ENCODE measurements at places on chromosomes 2 and 18. TPM values are rescaled to one million over a fixed set of nuclear protein-coding genes. Genes with fewer than 3 reads are reported as not detected.

The ATOH8 gene
- 16.4 TPM for total RNA-seq

The POTEJ gene
- not detected for total RNA-seq

The CYBRD1 gene
- 49.7 TPM for total RNA-seq

The CPLX4 gene
- total RNA-seq, result not detected

The TMEM127 gene
- 24.3 TPM for total RNA-seq

The AGXT gene
- not detected for total RNA-seq

DNA sequence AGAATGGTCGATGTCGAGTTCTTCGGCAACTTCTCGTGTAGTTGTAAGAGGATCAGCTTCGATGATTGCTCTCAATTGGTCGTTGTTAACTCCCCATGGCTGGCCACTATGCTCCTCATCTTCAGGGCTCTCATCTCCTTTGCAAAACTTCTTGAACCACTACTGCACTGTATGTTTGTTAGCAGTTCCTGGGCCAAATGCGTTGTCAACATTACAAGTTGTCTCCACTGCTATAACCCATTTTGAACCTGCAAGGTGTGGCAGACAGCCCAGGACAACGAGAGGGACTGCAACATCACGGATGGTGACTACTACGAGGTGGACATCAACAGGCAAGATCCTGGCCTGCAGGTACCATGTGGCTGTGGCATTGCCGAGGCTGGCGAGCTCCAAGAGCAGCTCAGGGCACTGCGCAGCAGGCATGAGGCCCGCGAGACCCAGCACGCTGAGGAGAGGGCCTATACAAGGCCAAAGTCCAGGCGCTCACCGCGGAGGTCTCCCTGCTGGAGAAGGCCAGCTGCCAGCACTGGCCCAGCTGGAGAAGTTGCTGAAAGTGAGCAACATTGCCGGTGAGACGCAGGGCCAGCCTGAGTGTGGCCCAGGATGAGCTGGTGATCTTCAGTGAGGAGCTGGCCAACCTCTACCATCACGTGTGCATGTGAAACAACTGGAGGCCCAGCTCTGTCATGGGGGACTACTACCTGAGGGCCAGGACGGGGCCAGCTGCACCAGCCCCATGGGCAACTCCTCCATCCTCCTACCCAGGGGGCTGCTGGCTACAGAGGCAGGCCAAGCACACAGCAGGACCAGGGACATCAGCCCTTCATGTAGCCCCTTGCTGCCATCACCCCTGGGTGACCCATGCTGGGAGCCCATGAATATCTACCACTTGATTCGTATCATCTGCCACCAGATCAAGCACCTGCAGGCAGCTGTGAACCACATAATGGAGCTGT lies 20.2 kb downstream of the CLK1 start:
- H3K4me1 ChIP-seq, result no peaks in the 10 kb centered on the region
- H3K36me3 ChIP-seq, result no peaks in the 10 kb centered on the region
- H3K27me3 ChIP-seq, result no peaks in the 10 kb centered on the region
- DNase-seq, result no peak
- H3K4me3 ChIP-seq, result no peak overlapping the region

GRCh38 chr2:37560241-37560848 lies 111.1 kb downstream of the CDC42EP3 start:
- H3K36me3 ChIP-seq, result no peaks in the 10 kb centered on the region
- H3K4me3 ChIP-seq, result no peak overlapping the region
- DNase-seq, result no peak

DNA sequence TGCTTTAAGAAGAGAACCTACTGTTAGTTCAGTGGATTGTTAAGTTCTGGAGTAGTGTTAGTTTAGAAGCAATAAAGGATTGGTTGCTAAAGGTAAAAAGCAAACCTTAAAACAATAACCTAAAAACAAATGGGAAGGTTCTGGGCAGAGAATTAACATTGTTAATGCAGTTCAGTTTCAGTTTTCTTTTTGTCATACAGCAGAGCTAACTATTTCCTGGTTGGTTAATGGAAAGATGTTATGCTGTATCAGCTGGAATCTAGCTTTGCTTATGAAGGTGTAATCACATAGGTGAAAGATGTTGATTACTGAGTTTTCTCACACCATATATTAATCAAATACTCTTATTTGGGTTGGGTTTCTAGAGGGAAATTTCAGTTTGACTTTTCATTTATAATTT lies 23.8 kb downstream of the SMAD4 start:
- no peak overlapping the region for H3K4me3 ChIP-seq
- no peaks in the 10 kb centered on the region for H3K27me3 ChIP-seq
- no peak for DNase-seq
- H3K27ac ChIP-seq, result no peak overlapping the region
- H3K4me1 ChIP-seq, result no peaks in the 10 kb centered on the region

DNA sequence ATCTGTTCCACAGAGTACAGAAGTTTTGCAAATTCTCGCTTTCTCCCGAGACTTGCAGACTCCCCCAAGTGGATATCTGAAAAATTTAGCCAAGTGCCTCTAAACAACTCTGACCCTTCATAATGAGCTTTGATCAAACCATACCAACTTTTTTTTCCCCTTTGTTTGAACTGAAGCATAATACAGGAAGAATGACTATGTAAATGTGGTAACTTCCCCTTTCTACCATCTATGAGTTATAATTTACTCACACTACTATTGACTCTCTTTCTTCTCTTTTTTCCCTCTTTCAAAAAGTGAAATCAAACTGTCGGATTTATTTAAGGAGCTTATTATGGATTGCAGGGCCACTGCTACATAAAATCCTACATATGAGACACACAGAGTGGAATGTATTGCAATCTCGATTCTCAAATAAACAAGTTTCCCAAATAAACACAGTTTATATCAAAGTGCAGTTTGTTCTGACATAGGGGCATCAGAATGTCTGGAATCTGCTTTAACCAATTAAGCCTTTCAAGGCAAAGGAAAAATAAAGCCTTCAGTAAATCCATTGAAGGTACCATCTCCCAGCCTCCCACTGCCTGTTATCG lies 1.4 kb upstream of the ZNF804A start:
- H3K4me1 ChIP-seq, result 0 out of 2 replicates have a peak, but pooled peaks cover 7% of the 10 kb centered on the region
- peak; percentile 96 for DNase-seq
- H3K27me3 ChIP-seq, result no peaks in the 10 kb centered on the region
- H3K4me3 ChIP-seq, result peak overlapping the region; percentile 85
- H3K27ac ChIP-seq, result peak overlapping the region; percentile 98

- DNase-seq, result no peak
- no peaks in the 10 kb centered on the region for H3K36me3 ChIP-seq
- H3K4me3 ChIP-seq, result no peak overlapping the region
- H3K4me1 ChIP-seq, result peaks cover 26% of the 10 kb centered on the region
- H3K27me3 ChIP-seq, result no peaks in the 10 kb centered on the region
These were observed 56.9 kb downstream of the RHBDD1 start for GRCh38 chr2:226892729-226893128.

DNA sequence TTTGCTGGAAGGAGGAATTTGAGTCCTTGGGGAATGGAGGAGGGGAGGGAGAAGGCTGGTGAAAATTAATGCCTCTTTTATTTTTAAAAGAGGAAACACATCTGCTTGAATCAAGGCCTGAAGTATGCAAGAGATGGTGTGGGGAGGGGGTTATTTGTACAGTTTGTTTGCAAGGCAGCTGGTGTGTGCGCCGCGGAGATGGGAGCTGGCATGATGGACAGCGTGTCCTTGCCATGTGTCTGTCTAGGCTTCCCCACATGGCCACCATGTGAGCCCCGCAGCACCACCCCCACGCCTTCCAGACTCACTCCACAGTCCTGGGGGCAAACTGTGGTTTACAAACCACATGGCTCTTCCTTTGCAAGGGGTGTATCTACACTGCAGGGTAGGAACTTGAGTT lies 154.8 kb upstream of the APCDD1 start:
- no peaks in the 10 kb centered on the region for H3K27me3 ChIP-seq
- H3K4me3 ChIP-seq, result no peak overlapping the region
- no peak overlapping the region for H3K27ac ChIP-seq
- no peaks in the 10 kb centered on the region for H3K36me3 ChIP-seq
- no peak for DNase-seq

GRCh38 chr2:30239986-30240752 lies 8.8 kb downstream of the LBH start:
- H3K4me1 ChIP-seq, result peaks cover 5% of the 10 kb centered on the region
- DNase-seq, result no peak
- no peaks in the 10 kb centered on the region for H3K27me3 ChIP-seq
- no peak overlapping the region for H3K4me3 ChIP-seq
- H3K36me3 ChIP-seq, result peaks cover 92% of the 10 kb centered on the region

DNA sequence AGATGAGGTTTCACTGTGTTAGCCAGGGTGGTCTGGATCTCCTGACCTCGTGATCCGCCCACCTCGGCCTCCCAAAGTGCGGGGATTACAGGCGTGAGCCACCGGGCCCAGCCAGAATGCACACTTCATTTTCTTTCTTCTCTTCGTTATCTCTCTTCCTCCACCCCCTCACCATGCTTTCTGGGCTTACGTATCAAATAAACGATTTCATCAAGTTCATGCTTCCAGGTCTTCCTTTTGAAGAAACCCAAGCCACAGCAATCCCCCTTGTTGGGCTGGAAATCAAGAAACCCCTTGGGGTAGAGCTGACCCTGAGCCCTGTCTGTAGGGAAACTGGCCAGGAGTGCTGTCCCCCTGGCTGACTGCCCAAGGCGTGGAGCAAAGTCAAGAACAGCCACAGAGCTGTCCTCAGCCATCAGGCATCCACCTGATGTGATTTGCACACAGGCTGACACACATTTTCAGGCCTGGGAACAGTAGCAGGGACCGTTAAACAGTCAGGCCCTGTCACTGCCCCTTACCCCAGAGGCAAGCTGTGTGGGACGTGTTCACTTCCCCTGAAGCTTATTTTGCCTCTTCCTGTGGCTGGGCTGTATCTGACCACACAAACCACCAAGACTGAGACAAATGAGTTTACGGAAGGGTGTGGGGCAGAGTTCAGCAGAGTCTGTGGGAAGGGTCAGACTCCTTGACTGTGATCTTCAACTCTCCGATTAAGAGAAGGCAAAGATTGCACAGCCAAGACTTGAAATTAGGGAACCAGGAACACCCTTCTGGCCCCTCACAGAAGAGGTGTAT lies 15.1 kb upstream of the NMUR1 start:
- H3K27ac ChIP-seq, result peak overlapping the region; percentile 67
- H3K27me3 ChIP-seq, result no peaks in the 10 kb centered on the region
- H3K36me3 ChIP-seq, result no peaks in the 10 kb centered on the region
- H3K4me3 ChIP-seq, result no peak overlapping the region
- DNase-seq, result peak; percentile 71

DNA sequence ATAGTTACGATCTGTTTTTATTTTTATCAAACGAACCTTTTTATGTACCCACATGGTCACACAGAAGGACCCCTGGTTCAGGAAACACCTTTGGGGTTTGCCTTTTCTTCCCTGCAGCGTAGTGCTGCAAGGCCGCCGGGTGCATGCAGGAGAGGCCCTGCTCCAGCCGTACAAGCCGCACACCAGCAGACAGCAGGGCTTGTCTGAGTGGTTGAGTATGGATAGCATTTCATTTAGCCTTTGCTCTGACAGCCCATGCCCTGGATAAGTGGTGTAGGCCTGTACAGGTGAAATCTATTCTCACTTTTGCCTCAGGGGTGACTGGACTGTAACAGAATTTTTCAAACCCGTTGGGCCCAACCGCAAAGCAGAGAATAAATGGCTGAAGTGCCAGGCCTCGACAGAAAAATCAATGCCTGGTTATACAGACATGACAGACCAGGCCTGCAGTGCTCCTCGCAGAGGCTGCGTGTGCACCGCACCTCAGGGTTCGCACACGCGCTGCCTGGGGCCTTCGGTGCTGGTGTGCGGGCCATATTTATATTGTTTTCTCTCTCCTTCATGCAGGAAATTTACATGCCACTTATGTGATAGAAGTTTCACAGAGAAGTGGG lies 279.1 kb downstream of the ZNF407 start:
- DNase-seq, result no peak
- no peaks in the 10 kb centered on the region for H3K36me3 ChIP-seq
- no peaks in the 10 kb centered on the region for H3K4me1 ChIP-seq
- H3K27me3 ChIP-seq, result no peaks in the 10 kb centered on the region
- H3K4me3 ChIP-seq, result no peak overlapping the region
- H3K27ac ChIP-seq, result no peak overlapping the region

DNA sequence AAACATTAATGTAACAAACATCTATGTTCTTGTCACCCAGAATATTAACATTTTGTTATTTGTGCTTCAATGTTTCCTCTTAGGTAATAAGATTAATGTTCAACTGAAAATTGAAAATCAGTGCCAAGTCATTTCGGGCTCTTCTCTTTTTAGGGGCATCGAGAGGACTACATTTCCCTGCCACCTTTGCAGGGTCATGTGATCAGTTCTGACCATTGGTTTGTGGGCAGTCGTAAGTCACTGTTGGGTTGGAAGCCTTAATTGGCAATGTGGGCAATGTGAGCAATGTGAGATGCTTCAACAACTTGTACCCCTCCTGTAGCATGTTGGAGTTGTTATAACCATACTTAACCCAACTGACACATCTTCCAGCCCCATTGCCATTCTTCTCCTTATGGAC lies 10.1 kb upstream of the CYRIA start:
- DNase-seq, result no peak
- 0 out of 2 replicates have a peak, but pooled peaks cover 3% of the 10 kb centered on the region for H3K27me3 ChIP-seq
- no peaks in the 10 kb centered on the region for H3K4me1 ChIP-seq
- no peaks in the 10 kb centered on the region for H3K36me3 ChIP-seq
- no peak overlapping the region for H3K4me3 ChIP-seq

DNA sequence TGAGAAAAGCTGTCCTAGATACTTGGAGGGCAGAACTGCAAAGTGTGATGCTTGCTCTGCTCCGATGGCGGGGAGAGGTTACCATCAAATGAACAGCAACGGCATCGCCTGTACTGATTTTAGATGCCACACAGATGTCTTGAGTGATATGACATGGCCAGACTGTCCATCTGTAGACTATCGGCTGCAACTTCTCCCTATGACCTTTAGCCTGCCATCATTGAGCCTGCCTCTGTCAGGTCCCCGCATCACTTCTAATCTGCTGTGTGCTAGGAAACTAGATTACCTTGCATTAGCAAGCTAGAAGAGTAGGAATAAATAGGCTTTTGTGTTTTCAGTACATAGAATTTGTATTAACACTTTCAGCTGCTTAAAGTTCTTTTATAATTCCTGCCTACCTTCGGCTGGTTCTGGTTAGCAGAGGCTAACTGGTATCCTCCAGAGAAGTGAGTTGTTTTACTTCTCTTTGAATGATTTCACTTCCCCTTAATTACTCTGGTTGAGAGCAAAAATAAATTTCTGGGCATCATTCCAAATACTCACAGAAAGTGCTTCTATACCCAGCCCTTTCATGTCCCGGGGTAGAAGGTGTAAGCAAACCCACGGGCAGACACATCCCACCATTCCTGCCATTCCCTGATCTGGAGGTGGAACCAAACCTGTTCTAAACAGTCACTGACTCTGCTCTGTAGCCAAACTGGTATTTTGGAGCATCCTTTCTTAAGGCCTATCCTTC lies 24.0 kb downstream of the GAREM2 start:
- H3K4me3 ChIP-seq, result no peak overlapping the region
- DNase-seq, result no peak
- peaks cover 85% of the 10 kb centered on the region for H3K36me3 ChIP-seq
